ENCODE measurements at places on chromosomes 5 and 9. TPM values are rescaled to one million over a fixed set of nuclear protein-coding genes. Genes with fewer than 3 reads are reported as not detected.

The EQTN gene
- not detected for total RNA-seq

The DCP2 gene
- total RNA-seq = 32.2 TPM

The PDLIM4 gene
- total RNA-seq = 66.9 TPM

The BTNL3 gene
- not detected for total RNA-seq

The NUTM2F gene
- not detected for total RNA-seq

The RGS14 gene
- 5.2 TPM for total RNA-seq

The BARHL1 gene
- not detected for total RNA-seq

The FYB1 gene
- not detected for total RNA-seq

The FGF18 gene
- not detected for total RNA-seq

The ACOT12 gene
- total RNA-seq = not detected

The KLHL3 gene
- total RNA-seq = 5.5 TPM

The GRXCR2 gene
- not detected for total RNA-seq

The ALDH1A1 gene
- total RNA-seq = 124 TPM

The PAIP1 gene
- 87.8 TPM for total RNA-seq

The IL9 gene
- total RNA-seq = not detected

The RNF208 gene
- total RNA-seq = not detected

The PCDHA11 gene
- total RNA-seq = under 0.01 TPM

The FOXD4L4 gene
- under 0.01 TPM for total RNA-seq

The PCDHB10 gene
- 0.30 TPM for total RNA-seq

The SMIM27 gene
- 1.4 TPM for total RNA-seq

The PDE6A gene
- total RNA-seq = not detected

The SELENOP gene
- 2.7 TPM for total RNA-seq

The CCNH gene
- total RNA-seq = 103 TPM

The STK32A gene
- total RNA-seq = not detected

The CDX1 gene
- not detected for total RNA-seq

The FOXD4L3 gene
- total RNA-seq = not detected

The ZNF883 gene
- total RNA-seq = 0.32 TPM

The TRIM36 gene
- total RNA-seq = not detected

The NUP188 gene
- 35.7 TPM for total RNA-seq

The KCNN2 gene
- not detected for total RNA-seq

The DIRAS2 gene
- not detected for total RNA-seq

The LCN12 gene
- not detected for total RNA-seq

The PLAC8L1 gene
- total RNA-seq = not detected

The GABRA6 gene
- not detected for total RNA-seq

The CARD6 gene
- 20.5 TPM for total RNA-seq

The GALNT12 gene
- total RNA-seq = 0.65 TPM

The SPATA31A3 gene
- total RNA-seq = not detected

The TAF11L10 gene
- not detected for total RNA-seq
